ENCODE measurements at places on chromosomes 11 and 22.

DNA sequence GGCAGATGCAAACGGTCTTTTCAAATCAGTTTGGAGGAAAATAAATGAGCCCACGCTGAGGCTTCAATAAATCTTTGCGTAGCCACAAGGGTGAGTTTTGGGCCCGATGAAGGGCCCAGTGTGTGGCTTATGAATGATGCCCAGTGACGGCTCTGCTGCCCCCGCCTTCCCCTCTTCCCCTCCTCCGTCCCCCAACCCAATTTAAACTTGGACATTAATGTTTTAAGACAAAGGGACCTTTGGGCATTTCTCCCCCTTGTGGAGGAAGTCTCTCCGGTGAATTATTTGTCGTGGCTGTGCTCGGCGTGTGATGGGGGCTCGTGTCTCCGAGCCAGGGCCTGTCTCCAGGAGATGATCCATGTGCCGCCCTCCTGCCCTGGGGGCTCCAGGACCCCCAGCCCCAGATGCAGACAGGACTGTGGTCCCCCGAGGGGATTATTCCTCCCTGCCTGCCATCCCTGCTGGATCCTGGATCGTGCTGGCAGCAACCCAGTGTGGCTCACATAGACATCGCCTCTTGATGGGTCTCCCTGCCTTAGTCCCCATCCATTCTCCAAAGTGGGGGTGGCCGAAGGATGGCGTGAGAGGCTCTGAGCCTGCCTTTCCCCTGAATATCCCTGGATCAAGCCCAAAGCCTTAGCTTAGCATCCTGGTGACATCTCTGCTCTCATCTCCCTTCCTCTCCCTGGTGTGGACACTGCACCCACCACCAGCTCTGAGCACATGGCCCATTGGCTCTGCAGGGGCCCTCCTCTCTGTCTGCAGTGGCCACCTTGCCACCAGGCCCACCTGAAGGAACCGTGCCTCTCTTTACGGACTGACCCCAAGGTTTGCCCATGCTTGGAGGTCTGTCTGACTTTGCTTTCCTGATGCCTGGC is 56.4 kb downstream of the SMIM38 start:
- DNase-seq, result no peak

DNA sequence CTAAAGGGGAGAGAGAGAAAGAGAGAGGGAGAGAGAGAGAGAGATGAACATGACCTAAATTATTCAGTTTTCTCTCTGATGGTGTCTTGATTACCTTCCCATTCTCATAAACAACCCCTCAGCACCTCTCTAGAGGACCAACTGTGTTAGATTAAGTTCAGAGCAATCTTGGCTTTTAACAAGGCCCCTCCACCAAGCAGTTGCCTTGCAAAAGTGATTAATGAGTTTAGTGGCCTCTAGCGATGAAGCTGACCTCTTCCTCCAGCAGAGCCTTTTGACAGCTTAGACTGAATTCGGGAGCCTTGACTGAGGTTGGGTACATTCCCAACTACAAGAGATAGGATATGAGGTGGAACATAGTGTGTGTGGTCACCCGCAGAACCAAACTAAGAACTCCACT is 66.1 kb downstream of the ARL14EP start:
- DNase-seq, result no peak

DNA sequence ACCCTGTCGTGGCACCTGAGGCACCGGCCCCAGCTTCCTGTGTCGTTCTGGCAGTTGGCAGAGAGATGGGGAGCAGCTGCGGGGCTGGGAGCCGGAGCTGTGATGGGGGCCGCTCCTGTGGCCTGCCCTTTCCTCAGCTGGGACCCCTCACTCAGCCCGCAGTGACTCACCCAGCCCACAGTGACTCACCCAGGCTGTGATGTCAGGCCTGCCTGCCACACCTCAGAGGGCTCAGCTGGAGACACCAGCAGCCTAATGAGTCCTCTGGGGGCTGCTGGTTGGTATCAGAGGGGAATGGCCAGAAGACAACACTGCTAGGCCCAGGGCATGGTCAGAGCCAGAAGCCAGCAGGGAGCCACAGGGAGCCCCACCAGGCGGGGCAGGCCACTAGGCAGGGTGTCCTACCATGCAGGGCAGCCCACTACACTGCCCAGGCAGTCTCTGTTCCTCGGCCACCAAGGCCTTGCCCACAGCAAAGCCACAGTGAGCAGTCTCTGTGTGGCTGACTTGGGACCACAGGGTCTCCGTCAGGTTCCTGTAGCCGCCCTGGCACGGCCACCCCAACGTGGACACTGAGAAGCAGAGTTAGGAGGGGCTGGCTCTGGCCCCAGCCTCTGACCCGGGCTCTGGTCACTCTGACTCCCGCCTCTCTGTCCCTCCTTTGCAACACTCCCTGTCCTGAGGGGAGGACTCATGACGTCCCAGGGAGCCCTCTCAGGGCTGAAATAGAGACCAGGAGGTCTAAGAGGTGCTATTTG is 4.2 kb upstream of the FXYD2 start:
- peak; percentile 83 for DNase-seq

DNA sequence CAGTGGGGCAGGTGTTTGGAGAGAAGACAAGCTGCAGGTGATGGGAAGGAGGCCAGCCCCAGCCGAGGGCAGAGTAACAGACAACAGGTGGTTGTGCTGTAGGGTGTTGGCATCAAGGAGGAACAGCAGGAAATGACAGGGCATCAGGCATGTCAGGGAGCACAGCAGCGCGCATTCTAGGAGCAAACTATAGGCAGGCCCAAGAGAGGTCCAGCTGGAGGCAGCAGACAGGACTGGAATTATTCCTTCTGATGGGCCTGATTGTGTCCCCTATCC is 13.6 kb downstream of the ADM start:
- DNase-seq, result no peak

- no peak for DNase-seq
Observed at GRCh38 chr11:35290876-35291275, 128.5 kb downstream of the SLC1A2 start.

- no peak for DNase-seq
Observed at GRCh38 chr11:74466916-74467885, at the start of gene KCNE3. KCNE3 (minus strand) TSS chr11:74467549; CDS start chr11:74457563, 9,986 bp downstream.

- no peak for DNase-seq
Observed at GRCh38 chr11:1824221-1825038, 10.4 kb upstream of the SYT8 start.

GRCh38 chr22:45169591-45170466 is 6.1 kb downstream of the NUP50 start:
- peak; percentile 31 for DNase-seq

GRCh38 chr11:118996926-118997626 is 862 bp upstream of the CENATAC start:
- DNase-seq, result peak; percentile 33

- no peak for DNase-seq
Observed at GRCh38 chr22:40364431-40364830, 6.0 kb upstream of the SGSM3 start.

DNA sequence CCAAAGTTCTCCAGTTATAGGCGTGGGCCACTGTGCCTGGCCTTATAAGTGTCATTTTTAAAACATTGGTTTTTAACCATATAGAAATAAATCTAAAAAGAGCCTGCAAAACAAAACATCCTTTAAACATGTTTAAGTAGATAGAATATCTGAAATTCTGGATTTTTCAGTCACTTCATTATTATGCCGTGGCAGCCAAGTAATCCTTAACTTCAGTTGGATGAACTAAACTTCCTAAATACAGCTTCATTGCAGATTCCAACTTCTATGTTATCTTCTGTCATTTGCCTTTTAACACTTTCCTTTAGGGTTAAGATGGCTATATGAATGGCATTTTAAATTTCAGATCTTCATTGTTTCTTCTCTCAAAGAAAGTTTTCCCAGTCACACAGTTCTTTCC is 291.4 kb downstream of the TMEM135 start:
- no peak for DNase-seq

All from T-helper 2 cell treated with Interferon-gamma antibody and Interleukin-4, amounts not matched to agents 5 μg/mL and 100 μg/mL, for 36 hours (primary cell).